ENCODE measurements at places on chromosomes 5 and 9.

DNA sequence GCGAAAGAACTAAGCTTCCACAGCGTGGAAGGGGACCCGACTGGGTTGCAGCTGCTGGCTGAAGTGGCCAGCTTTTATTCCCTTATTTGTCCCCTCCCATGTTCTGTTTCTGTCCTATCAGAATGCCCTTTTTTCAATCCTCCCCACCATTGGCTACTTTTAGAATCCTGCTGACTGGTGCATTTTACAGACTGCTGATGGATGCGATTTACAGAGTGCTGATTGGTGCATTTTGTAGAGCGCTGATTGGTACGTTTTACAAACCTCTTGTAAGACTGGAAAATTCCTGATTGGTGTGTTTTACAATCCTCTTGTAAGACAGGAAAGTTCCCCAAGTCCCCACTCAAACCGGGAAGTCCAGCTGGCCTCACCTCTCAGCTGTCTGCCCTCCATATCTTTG, 50.7 kb downstream of the KLF9 start:
- no peak for DNase-seq

- no peak for DNase-seq
Measured at GRCh38 chr5:171122372-171122771, 186.7 kb upstream of the TLX3 start.

DNA sequence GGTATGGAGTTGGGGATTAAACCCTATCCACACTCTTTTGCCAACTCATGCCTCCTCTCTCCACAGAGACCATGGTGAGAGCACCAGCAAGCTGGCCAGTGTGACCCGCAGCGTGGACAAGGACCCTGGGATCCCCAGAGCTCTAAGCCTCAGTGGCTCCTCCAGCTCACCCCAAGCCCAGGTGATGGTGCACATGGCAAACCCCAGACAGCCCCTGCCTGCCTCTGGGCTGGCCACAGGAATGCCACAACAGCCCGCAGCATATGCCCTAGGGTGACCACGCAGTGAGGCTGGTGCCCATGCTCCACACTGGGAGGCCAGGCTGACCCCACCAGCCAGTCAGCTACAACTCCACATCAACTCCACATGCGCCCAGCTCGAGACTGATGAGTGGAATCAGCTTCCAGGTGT, 11.5 kb upstream of the CARD19 start:
- DNase-seq: no peak

DNA sequence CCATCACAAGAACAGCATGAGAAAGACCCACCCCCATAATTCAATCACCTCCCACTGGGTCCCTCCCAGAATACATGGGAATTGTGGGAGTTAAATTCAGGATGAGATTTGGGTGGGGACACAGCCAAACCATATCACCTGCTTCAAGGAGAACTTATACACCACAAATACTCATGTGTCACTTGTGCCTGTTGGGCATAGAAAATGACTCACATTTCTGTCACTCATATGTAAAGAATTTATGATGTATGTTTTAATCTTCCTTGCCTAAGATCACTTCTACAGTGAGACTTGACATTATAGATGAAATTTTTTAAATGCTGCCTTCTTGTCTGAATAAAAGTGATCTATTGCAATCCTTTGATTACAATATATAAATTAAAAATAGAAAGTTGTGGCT, 23.0 kb upstream of the PRDM6 start:
- no peak for DNase-seq

- no peak for DNase-seq
Measured at GRCh38 chr5:98836175-98836574, 62.7 kb downstream of the RGMB start.

- DNase-seq: no peak
Measured at GRCh38 chr5:159073026-159073425, 26.7 kb downstream of the EBF1 start.

- DNase-seq: no peak
Measured at GRCh38 chr5:172768573-172769341, 2.2 kb downstream of the DUSP1 start.

Measured in activated CD4-positive, alpha-beta T cell treated with anti-CD3 and anti-CD28 coated beads for 36 hours (primary cell).